ELR (cell line): ENCODE measurements at places on chromosomes 7 and 10.

- no peak for DNase-seq
These were observed 442.7 kb upstream of the POM121L12 start for GRCh38 chr7:52592698-52593097.

GRCh38 chr10:114406455-114406854 is 2.2 kb upstream of the AFAP1L2 start:
- DNase-seq = no peak

DNA sequence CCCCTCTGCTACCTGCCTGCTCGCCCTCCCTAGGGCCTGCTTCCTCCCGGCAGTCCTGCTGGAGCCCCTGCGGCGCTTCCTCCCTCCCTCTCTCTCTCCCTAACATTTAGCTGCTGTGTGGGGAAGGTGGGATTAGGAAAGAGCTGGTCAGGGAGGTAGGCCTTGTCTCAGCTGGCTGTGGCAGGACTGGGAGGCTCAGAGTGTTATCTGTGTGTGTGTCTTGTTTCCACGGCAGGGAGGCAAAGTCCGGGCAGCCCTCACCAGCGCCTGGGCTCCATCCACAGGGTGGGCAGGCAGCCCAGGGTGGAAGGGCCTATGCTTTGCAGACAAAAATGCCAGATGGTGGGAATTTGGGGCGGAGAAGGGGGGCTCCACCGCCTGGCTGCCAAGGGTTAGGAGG is 105.7 kb downstream of the RPS24 start:
- no peak for DNase-seq

DNA sequence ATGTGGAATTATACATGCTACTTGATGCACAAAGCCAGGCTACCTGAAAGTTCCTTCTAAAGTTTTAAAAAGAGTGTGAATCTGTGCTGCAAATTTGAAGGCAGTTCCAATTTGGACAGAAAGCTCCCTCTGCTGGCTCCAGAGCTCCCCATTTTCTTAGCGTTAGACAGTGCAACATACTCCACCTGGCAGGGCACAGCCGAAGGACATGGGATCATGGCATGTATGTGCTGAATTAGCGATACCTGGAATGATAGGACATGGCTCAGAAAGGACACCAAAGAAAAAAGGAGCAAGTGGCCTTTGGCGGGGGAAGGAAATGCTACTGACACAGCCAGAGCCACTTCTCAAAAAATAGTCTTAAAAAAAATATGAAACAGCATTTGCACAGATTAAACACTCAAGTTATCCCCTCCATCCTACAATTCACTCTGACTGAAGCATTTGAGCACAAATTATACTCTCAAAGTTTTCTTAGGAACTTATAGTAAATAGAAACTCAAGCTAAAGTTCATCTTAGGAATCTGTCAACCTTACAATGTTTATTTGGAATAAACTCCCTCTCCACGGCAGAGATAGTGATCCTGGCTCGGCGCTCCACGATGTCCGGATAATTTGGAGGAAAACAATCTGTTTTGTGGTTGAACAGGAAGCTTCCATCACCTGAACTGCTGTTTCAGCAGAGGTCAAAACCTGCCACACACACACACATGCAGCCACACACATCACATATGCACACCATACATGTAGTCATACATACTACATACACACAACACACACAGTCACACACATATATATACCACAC is 80.0 kb downstream of the C7orf25 start:
- peak; percentile 53 for DNase-seq
